ENCODE measurements at places on chromosomes 1 and 21.

- no peak for ATAC-seq
Observed at GRCh38 chr1:96206451-96206850, 515.1 kb upstream of the PTBP2 start.

DNA sequence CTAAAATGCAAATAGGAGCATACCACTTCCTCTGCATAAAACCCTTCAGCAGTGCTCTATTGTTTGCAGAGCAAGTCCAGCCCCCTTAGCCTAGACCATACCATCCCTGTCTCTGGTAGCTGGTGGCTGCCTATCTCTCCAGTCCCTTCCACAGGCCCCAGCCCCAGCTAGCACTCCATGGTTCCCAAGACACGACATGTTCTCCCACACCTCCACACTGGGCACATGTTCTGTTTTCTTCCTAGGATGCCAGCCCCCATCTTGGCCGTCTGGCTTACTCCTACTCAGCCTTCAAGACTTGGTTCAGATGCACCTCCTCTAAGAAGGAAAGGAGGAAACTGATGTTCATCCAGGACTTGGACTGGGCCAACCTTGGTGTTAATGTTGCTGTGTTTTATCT lies 108.4 kb downstream of the BEND5 start:
- no peak for ATAC-seq

- peak; percentile 89 for ATAC-seq
Observed at GRCh38 chr1:198909973-198910372, 271.1 kb downstream of the PTPRC start.

- ATAC-seq: no peak
Observed at GRCh38 chr1:66258404-66259105, 275.4 kb upstream of the SGIP1 start.

DNA sequence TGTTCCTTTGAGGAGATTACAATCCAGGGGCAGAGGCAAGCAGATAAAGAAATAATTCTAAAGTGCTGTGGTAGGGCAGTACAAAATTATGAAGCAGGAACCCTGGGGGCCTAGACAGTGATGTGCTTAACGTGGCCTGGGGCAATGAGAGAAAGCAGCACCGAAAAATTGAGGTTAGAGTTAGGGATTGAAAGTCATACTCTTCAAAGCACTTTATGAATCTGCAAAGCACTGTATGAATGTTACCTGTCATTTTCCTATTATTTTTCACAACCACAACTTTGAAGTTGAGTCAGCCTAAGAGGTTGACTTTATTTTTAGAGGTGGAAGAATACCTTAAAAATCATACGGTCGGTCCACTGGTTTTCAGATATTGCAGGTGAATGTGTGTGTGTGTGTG lies 183.4 kb upstream of the NFIA start:
- no peak for ATAC-seq

GRCh38 chr1:228068359-228068758 lies 14.1 kb upstream of the ARF1 start:
- ATAC-seq: no peak

- ATAC-seq: no peak
Observed at GRCh38 chr1:29465755-29466154, 229.4 kb downstream of the PTPRU start.

GRCh38 chr1:211174375-211174774 lies 40.4 kb upstream of the KCNH1 start:
- no peak for ATAC-seq

- ATAC-seq: no peak
Observed at GRCh38 chr1:18398791-18399530, 81.8 kb upstream of the KLHDC7A start.

GRCh38 chr1:220655509-220655908 lies 34.7 kb upstream of the C1orf115 start:
- ATAC-seq: no peak

DNA sequence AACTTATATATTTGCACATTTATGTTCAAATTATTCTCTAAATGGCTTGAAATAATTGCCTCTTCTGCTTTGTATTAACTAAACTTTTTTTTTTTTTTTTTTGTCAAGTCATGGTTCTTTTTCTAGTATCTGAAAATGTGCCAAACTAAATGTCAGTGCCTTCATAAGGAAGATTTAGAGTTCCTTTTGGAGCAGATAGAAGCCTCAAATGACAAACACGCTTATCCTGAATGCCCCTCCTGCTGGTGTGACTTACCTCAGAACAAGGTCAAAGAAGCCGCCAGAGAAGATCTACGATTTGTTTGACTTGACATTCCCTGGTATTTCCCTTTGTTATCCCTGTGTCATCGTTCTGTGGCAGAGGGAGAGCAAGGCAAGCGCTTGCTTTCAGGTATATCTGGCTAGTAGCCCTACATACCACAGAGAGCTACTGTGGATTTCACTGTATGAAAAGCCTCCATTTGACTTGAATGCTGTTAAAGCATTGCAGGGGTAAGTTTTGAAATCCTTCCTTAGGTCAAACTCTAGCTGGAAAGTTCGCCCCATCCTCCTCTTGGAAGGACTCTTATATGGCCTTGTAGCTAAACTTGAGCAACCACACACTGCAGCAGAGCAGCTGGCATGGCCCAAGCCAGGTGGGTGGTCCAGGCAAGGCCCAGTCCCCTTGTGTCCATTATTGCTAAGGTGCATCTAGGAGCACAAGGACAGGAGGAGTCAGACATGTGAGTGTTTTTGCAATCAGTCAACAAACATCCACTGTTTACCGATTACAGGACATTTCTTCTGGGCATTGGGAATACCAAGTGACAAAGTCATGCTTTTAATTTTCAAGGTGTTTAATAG lies 285.4 kb upstream of the USP25 start:
- no peak for ATAC-seq

DNA sequence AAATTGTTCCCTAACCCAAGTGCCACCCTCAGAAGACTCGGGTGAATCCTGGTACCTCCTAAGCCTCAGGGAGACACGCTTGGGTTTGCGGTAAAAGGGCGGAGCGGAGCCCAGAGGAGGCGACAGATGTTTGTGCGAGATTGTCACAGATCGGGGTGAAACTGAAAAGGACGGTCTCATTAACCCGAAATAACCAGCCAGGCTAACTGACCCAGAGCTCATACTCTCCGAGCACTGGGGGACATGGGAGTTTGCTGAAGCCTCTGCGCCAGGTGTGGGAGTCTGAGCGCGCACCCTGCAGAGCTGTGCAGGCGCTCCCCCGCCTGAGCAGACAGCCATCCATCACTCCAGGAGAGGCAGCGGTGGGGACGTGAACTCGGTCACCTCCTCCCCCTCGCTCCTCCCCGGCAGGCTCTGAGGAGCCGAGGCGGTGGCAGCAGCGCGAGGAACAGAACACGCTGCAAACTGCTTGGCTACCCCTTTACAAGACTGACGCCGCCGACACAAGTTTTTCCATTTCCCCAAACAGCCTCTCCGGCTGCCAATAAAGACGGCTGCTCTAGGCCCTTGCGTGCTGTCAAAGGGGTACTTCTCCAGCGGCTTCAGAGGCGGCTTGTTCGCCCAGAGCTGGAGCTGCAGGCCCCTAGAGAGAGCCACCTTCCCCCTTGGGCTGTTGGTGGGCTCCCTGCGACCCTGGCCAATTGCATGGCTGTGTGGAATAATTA lies 43.5 kb downstream of the RRAGC start:
- no peak for ATAC-seq

DNA sequence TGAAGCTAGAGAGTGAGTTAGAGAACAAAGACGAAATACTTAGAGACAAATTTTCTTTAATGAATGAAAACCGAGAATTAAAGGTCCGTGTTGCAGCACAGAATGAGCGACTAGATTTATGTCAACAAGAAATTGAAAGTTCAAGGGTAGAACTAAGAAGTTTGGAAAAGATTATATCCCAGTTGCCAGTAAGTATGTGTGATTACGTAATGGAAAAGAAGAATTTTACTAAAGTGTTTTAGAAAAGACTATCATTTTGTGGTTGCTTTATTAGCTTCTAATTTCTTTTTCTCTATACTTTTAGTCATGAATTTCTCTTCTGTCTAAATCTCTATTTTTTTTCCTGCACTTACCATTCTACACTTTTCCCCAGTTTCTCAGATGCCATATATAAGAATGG lies 26.7 kb downstream of the CCDC18 start:
- ATAC-seq: no peak

- no peak for ATAC-seq
Observed at GRCh38 chr1:77048615-77049005, 170.6 kb downstream of the PIGK start.

GRCh38 chr1:176692431-176692830 lies 229.5 kb downstream of the PAPPA2 start:
- ATAC-seq: peak; percentile 28

DNA sequence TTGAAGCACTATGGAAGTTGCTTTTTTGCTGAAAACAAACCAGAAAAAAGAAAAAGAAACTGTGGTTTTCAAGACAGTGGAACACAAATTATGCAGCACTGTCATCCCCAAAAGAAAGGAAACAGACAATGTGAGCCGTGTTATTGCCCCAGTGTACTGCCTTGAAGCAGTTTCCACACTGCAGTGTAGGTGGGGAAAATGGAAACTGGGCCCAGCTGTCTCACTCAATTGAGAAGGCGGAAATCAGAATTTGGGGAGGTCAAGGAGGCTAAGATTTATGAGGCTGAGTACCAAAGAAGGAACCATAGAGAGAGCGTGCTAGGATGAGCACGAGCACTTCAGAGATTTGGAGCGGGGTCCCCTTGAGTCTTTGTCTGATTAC lies 55.5 kb downstream of the MPZL1 start:
- ATAC-seq: no peak
